Bronchial epithelial cell (primary cell): ENCODE measurements at places on chromosomes 1 and 21. TPM values are rescaled to one million over a fixed set of nuclear protein-coding genes. Genes with fewer than 3 reads are reported as not detected.

GRCh38 chr1:168520052-168520751 is 23.6 kb downstream of the XCL2 start:
- DNase-seq = no peak

Gene NTMT2
- not detected in 2 replicates for total RNA-seq

GRCh38 chr1:3541465-3541864 is 69.8 kb downstream of the MEGF6 start:
- DNase-seq = no peak

Gene GJA8
- total RNA-seq = not detected in 2 replicates

- DNase-seq = no peak
These were observed 6.0 kb downstream of the TMPRSS2 start for GRCh38 chr21:41501919-41502318.

- no peak for DNase-seq
These were observed 2.8 kb downstream of the TCEA3 start for GRCh38 chr1:23421753-23422240.

DNA sequence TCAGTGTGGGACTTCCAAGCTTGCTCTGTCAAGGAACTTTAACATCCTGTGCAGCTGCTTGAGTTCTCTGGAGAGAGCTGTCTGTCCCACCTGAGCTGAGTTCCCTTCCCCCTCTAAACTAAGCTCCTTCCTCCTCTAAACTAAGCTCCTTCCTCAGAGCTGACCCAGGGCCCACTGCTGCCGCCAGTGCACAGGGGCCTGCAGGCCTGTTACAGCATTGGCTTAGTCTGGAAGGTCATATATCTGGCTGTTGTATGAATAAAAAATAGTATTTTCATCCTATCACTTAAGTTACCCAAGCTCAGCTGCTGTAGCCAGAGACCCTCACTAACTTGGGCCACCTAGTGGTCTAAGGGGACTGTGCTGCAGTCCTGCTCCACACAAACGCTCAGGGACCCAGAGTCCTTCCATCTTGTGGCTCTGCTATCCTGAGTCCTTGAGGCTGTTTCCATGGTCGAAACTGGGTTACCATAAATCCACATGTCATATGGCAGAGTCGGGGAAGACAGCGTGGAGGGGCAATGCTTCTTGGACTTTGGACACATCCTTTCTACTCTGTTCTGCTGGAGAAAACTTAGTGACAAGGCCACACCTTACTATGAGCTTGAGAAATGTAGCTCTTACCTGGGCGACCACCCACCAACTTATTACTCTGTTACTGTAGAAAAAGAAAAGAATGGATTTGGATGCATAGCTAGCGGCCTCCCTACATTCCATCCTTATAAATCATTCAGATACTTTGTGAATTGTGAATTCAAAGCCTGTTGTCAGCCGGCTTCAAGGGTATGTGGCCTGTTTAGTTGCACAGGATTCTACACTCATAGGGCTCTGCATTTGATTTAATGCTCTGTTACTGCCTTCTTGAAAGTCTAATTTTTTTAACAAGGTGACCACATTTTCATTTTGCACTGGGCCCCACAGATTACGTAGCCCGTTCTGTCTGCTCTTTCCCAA is 71.4 kb upstream of the GCLM start:
- no peak for DNase-seq

- DNase-seq = no peak
These were observed 30.0 kb upstream of the C1orf185 start for GRCh38 chr1:51072043-51072439.

DNA sequence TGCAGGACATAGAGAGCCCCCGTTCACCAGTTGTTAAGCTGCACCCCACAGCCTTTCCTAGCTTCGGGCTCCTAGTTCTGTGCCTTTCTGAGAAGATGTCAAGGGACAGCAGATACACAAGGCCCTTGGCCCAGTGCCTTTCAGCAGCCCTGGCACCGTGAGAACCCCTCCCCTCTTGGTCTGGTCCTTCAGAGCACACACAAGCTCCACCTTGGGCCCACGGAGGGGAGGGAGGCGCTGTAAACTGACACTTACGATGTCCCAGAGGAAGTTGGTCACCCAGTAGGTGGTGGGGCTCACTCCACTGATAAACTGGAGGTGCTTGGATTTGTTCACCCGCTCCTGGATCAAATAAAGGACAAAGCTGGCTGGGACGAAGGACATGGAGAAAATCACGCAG is 101.6 kb downstream of the ABCA4 start:
- no peak for DNase-seq

DNA sequence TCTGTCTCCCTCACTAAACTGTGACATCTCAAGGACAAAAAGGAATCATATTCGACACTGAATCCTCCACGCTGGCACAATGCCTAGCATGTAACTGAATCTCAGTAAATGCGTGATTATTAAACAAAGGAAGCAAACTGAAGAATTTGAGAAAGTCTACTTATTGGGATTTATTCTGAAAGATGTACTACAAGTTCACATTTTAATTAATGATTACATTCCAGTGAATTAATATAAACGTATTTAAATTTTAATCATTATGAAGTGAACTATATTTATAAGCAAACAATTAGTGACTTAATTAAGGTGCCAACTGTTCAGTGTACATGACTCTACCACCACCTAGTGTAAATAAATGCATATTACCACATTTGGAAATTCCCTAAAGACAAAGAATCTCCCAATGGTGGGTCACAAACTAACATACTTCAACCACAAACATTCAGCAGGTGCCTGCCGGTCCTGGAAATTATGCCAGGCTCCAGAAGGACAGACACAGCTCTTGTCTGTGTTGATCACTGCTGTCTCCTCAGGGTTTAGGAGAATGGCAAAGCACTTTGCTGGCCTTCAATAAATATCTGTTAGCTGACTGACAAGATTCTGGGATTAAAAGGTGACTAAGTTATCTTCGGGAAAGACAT is 56.3 kb downstream of the SMYD3 start:
- peak; percentile 53 for DNase-seq

Gene RAB42
- not detected in 2 replicates for total RNA-seq

GRCh38 chr1:54328066-54328636 is 78.0 kb downstream of the SSBP3 start:
- DNase-seq = no peak

Gene BARHL2
- not detected in 2 replicates for total RNA-seq

DNA sequence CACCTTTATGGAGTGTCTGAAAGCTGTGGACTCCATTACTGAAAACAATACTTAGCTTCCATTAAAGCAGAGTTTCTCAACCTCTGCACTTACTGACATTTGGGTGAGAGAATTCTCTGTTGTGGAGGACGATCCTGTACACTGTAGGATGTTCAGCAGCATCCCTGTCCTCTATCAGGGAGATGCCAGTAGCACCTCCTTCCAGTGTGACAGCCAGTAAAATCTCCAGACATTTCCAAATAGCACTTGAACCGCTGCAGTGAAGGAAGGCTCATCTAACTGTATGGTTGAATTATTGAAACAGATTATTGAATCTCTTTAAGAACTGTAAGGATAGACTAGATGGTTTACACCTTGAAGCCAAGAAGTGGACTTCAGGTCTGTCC is 3.1 kb downstream of the PRDM2 start:
- DNase-seq = no peak

DNA sequence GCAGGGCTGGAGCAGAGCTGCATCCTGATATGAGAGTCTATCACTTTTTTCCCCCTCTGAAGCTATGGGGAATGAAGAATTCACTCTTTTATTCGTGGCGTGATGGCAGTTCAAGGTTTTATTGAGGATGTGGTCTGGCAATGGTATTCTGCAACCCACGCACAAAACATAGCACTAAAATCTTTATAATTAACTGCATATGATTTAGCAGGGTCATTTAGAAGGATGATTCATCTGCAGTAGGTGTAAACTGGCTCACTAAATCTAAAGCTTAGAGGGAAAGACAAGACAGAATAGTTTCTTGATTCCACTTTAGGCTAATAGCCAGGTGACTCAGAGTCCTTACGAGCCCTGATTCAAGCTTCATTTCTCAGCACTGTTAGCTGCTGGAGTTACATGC is 25.0 kb upstream of the CHRM3 start:
- DNase-seq = peak; percentile 68

- no peak for DNase-seq
These were observed 72.3 kb downstream of the KDM1A start for GRCh38 chr1:23091545-23091944.

Gene RAB7B
- total RNA-seq = 2.9 and 4.9 TPM in 2 replicates

- DNase-seq = no peak
These were observed 19.1 kb upstream of the SLC35F3 start for GRCh38 chr1:233885196-233885920.

Gene TMEM79
- 7.1 and 30.7 TPM in 2 replicates for total RNA-seq

Gene OR2L5
- total RNA-seq = not detected in 2 replicates

Gene CLCNKA
- not detected in 2 replicates for total RNA-seq

Gene NT5C1A
- not detected in 2 replicates for total RNA-seq

Gene SLAMF8
- total RNA-seq = not detected in 2 replicates

- no peak for DNase-seq
These were observed 34.0 kb downstream of the OPRD1 start for GRCh38 chr1:28845786-28846543.

GRCh38 chr1:64983110-64983509 is 16.8 kb upstream of the JAK1 start:
- peak; percentile 95 for DNase-seq

Gene ERICH3
- not detected in 2 replicates for total RNA-seq

- DNase-seq = no peak
These were observed 12.0 kb upstream of the VWA5B1 start for GRCh38 chr1:20278692-20279130.

Gene CFAP107
- not detected in 2 replicates for total RNA-seq

- DNase-seq = peak; percentile 93
These were observed at the start of gene FRRS1 for GRCh38 chr1:99766378-99766800. FRRS1 (minus strand) TSS chr1:99766635; CDS start chr1:99748768, 17,867 bp downstream.

- DNase-seq = no peak
These were observed 10.0 kb downstream of the NBPF3 start for GRCh38 chr1:21449906-21450305.

Gene VANGL1
- total RNA-seq = 10.5 and 15.3 TPM in 2 replicates

Gene PEX19
- total RNA-seq = 32.4 and 41.0 TPM in 2 replicates

- no peak for DNase-seq
These were observed 25.8 kb downstream of the SOX13 start for GRCh38 chr1:204098683-204099082.

DNA sequence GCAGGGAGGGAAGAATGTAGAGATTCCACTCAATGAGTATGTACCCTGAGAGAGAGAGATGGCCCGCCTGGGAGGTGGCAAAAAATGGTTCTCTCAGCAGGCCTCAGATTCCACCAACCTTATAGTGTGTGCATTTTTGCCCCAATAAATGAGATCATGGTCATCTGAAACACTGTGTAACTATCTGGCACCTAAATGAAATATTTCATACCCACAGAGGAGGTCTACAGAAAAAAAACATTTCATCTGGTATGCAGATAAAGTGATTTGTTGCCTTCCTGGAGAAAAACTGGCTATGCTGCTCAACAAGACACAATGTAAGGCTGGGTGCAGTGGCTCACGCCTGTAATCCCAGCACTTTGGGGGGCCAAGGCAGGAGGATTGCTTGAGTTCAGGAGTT is 4.9 kb downstream of the TMCO2 start:
- no peak for DNase-seq

- peak; percentile 44 for DNase-seq
These were observed 27.9 kb downstream of the RGS5 start for GRCh38 chr1:163174524-163175437.

GRCh38 chr1:36889478-36890226 is 144.7 kb downstream of the GRIK3 start:
- DNase-seq = no peak

DNA sequence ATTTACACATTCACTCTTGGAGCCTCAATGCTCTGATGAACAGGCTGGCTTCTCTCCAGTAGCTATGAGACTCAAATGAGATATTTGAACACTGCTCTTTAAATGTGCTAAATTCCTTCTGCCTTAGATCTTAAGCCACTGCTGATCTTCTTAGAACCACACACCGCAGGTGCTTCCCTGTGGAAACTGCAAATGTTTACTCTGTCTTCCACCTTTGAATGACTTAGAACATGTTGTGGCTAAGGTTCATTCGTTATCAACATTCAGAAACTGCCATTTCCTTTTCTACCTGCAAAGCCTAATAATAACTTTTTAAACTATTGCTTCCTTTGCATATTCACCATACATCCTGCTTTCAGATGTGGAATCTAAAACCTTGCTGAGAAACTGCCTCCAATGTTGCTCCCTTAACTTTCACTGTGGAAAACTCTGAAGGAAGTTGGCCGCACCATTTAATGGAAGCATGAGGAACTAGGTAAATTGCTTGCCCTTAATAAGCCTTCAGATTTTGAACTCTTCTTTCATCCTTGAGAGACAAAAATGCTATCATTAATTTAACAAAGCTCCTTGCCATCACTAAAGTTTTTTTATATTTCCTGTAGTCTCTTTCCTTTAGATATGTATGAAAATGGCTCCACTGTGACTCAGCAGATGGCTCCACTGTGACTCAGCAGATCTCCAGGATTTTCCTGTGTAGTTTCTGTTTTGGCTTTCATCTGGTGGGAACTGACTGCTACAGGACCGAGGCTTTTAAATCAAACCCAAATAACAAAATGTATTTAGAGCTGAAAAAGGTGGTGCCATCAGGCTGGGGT is 143.8 kb downstream of the TNFSF18 start:
- DNase-seq = peak; percentile 80

GRCh38 chr1:30083800-30084464 is 639.5 kb downstream of the MATN1 start:
- peak; percentile 62 for DNase-seq

DNA sequence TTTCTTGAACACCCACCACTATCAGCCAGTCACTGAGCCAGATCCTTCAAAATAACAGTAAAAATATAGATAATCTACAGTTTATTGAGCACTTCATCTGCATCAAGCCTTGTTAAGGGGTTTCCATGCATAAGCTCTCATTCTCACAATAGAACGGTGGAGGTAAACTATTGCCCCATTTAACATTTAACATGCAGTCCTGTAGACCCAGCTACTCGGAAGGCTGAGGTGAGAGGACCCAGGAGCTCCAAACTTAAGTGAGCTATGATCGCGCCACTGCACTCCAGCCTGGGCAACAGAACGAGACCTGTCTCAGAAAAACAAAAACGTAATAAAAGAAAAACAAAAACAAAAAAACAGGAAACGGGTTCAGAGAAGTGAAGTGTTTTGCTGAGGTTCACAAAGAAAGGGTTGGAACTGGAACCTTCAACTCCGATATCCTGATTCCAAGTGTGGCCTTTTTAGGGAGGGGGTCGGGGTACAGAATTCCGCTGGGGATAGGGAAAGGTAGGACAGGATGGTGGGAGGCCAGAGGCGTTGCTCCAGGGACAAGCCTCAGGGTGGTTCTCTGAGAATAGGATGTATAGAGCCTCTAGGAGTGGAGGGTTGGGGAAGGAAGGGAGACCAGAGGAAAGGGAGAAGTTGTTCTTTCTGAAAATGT is 11.6 kb upstream of the SESN2 start:
- no peak for DNase-seq

GRCh38 chr1:59074598-59074997 is 222.3 kb upstream of the FGGY start:
- no peak for DNase-seq

- peak; percentile 85 for DNase-seq
These were observed 96.7 kb upstream of the HP1BP3 start for GRCh38 chr1:20883766-20884165.

Gene C1orf53
- 0.79 and 4.5 TPM in 2 replicates for total RNA-seq

- peak; percentile 88 for DNase-seq
These were observed 228.8 kb downstream of the COL11A1 start for GRCh38 chr1:102879439-102879993.

Gene CTTNBP2NL
- total RNA-seq = 5.3 and 9.5 TPM in 2 replicates
